ENCODE measurements at places on chromosomes 3 and 15. TPM values are rescaled to one million over a fixed set of nuclear protein-coding genes. Genes with fewer than 3 reads are reported as not detected.
A peak's percentile ranks its signal among the peaks of the same experiment; 100 is the strongest.

DNA sequence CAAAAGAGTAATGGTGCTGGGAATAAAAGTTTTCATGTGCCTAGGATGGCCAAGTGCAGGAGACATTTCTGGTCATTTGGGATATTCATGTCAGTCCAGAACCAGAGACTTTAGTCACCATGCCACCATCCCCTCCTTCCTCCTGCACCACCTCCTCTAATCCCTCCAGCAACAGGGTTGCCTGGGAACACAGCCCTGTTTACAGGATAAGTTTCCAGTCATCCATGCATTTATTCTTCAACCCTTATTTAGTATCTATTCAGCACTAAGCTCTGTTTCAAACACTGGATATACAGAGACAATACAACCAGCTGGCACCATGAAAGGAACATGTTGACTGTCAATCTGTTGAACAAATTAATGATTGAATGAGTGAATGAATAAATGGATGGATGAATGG, 211.7 kb downstream of the CLSTN2 start:
- DNase-seq, result no peak

- DNase-seq, result no peak
These were observed 2.4 kb upstream of the CXCR6 start for GRCh38 chr3:45940781-45941365.

Gene AGTR1
- not detected for total RNA-seq

DNA sequence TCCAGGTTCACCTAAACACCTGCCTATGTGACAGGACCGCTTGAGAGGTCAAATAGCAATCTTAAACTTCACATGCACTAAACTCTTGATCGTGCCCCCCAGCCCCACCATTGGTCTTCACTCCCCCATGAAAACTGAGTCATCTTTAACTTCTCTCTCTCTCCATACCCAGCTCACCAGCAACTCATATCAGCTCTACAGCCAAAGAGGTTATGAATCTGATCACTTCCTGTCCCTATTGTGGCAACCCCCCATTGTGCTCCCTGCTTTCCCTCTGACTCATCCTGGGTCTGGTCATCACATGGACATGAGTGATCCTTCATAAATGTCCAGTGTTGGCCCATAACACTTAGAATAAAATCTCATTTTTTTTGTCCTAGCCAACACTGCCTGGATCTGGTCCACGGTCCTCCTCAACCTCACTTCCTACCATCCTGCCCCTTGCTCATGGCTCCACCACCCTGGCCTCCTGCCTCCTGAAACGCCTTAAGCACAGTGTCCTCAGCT, 103.4 kb upstream of the HACD2 start:
- no peak for DNase-seq

GRCh38 chr3:18099611-18100010, 325.5 kb downstream of the SATB1 start:
- DNase-seq, result no peak

DNA sequence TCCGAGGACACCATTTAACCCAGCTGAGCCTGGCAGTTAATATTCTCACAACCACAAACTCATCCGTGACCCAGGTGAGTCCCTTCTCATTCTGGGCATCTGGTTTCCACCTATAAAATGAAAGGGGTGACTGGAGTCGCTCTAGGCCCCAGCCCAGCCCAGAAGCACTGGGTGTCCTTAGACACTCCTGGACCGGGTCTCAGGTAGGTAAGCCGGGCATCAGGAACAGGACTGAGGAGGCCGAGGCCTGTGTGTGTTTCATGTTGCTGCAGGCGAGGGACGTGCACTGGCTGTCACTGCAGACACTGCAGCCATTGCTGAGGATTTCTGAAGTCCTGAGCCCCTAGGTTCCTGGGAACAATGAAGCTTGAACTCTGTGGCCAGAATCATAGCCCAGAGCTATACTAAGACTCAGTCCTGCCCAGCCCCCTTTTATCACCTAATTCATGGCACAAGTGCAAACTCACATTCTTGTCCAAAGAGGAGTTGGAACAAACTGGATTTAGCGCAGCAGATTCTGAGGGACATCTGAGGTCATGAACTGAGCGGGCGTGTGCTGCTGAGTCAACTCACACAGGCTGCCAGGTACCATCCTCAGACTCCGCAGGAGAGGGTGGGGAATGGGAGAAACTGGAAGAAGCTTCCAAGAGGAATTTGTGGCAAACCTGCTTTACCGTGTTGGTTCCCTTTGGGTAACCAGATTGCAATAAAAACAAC, 184.9 kb downstream of the FAM43A start:
- DNase-seq, result no peak

Gene TM4SF4
- not detected for total RNA-seq

DNA sequence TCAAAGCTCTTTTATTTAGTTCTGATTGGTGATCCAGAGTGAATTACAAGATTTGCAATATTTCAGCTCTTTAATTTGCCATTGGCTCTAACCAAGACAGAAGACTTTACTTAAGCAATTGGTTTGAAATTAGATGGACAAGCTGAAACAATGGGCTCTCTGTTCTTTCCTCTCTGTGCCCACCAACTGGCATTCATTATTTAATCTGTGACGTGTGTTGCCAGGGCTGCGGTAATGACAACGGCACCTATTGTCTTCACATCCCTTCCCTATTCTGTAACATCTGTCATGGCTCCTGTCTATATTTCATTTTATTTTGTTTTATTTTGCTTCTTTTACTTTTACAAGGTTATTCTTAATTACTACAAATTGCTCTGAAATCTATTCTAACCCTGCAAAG, 33.9 kb downstream of the PLD1 start:
- no peak for DNase-seq

DNA sequence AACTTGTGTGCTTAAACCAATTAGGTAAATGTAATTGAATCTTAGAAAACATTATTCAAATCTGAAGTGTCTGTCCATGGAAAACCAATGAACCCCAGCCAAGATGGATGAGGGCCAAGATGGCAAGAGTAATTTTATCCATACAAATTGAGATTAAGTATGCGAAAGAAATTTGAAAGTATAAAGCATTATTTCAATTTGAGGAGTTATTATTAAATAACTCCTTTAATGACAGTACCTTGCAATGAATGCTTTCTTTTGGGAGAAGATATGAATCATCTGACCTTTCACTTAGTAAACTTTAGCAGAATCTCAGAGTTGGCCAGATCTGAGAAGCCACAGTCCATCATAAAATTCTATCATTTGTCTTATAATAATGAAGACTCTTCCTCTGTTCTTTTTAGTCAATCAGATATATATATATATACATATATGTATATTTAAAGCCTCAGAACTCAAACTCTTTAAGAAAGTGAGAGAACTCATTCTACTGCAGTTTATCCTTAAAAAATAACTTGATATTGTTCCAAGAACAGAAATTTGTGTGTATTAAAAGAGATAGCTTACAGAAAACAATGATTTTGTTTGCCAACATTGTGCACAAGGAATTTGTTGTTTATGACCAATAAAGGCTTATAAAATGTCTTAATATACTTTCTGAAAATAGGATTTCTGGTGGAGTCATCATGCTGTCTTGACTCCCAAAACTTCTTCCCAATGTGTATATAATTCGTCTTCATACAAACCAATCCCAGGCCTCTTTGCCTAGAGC, 434.8 kb upstream of the THBS1 start:
- no peak for DNase-seq

GRCh38 chr15:57427367-57427821, 51.1 kb downstream of the CGNL1 start:
- no peak for DNase-seq

GRCh38 chr3:7881946-7882345, 619.7 kb upstream of the LMCD1 start:
- no peak for DNase-seq

Gene APEH
- 137 TPM for total RNA-seq

GRCh38 chr3:52193065-52193464, 4.9 kb upstream of the ALAS1 start:
- DNase-seq, result no peak

GRCh38 chr15:41494190-41494921, 682 bp downstream of the ITPKA start:
- DNase-seq, result peak; percentile 42
